ENCODE measurements at places on chromosomes 5 and 9.

GRCh38 chr5:54717870-54718269 is 200.3 kb downstream of the SNX18 start:
- DNase-seq: peak; percentile 23

- no peak for DNase-seq
These were observed 23.9 kb downstream of the LARP1 start for GRCh38 chr5:154779105-154779504.

GRCh38 chr5:10524376-10525123 is 39.3 kb upstream of the ANKRD33B start:
- DNase-seq: no peak

- DNase-seq: no peak
These were observed 6.2 kb downstream of the TENT4A start for GRCh38 chr5:6719417-6719816.

GRCh38 chr5:169812786-169813185 is 167.5 kb downstream of the INSYN2B start:
- DNase-seq: no peak

DNA sequence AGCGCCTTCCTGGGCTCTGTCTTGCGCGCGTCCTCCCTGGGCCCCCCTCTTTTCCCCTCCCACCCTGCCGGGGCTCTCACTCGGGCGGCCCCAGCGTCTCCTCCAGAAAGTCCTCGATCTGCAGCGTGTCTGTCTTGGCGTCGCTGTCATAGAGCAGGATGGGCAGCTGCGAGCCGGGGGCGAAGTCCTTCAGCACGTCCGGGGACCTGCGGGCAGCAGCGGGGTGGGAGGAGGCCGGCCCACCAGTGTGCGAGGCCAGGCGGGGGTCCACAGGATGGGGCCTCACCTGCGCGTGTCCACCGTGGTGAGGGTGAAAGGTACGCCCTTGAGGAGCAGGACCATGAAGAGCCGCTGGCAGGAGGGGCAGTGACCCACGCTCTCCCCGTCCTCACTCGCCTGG is 1.0 kb downstream of the CLIC3 start:
- DNase-seq: no peak

DNA sequence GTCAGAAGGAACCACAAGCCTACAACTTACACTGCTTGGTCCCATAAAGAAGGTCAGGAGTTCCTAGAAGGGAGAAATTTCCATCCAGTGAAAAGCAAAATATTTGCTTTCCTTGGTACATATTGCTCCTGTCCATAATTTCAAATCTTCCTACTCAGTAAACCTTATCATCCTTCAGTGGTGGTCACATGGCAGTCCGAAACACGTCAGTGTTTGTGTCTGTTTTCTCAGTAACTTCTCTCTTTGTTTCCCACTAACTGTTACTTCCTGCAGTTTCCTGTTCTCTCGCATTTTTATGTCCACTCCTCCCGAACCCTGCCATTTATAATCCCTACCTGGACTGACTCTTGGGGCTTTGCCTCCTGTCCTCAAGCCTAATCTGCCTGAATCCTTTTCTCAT is 129.1 kb downstream of the FANCC start:
- no peak for DNase-seq

DNA sequence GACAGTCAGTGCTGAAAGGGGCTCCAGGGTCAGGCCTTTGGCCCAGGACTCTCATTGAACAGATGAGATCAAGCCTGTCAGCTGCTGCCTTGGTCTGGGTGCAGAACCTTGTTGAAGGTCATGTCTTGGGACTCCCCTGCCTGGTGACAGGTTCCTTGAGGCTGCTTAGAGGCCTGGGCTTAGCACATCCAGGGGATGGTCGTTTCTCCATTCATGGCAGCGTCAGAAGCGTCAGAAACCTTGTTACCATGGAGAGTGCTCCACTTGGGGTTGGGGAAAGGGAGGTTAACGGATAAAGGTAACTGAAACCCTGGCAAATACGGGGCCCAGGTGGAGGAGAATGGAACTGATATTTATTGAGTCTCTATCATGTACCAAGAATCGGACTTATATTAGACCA is 8.8 kb downstream of the ARPC5L start:
- peak; percentile 38 for DNase-seq

- DNase-seq: no peak
These were observed 41.4 kb upstream of the PAPPA start for GRCh38 chr9:116112236-116112635.

DNA sequence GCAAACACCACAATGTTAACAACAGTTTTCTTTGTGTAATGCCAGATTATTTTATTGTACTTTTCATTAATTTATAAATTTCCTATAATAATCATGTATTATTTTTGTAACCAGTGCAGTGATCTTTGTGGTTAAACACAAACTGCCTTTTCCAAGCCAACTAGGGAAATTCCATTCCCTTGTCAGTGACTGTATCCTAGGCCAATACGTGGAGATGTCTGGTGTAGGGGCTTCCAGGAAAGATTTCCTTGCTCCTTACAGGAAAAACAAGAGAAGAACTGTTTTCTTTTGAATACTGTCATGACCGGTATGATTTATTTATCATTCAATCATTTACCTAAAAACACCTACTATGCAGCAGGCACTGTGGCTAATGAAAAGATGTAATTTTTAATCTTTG is 31.4 kb downstream of the FANCC start:
- DNase-seq: no peak

- DNase-seq: no peak
These were observed 247.3 kb downstream of the PDZD2 start for GRCh38 chr5:31886206-31886605.

GRCh38 chr9:99264070-99264680 is 42.1 kb downstream of the SEC61B start:
- DNase-seq: peak; percentile 30

- DNase-seq: no peak
These were observed 30.9 kb upstream of the SREK1 start for GRCh38 chr5:66113160-66113559.
